ENCODE measurements at places on chromosomes 11 and 22. TPM values are rescaled to one million over a fixed set of nuclear protein-coding genes. Genes with fewer than 3 reads are reported as not detected.
A peak's percentile ranks its signal among the peaks of the same experiment; 100 is the strongest.

The OR51I1 gene
- 23.1 TPM for total RNA-seq

- no peak for DNase-seq
These were observed 25.3 kb upstream of the DDX17 start for GRCh38 chr22:38531251-38531938.

DNA sequence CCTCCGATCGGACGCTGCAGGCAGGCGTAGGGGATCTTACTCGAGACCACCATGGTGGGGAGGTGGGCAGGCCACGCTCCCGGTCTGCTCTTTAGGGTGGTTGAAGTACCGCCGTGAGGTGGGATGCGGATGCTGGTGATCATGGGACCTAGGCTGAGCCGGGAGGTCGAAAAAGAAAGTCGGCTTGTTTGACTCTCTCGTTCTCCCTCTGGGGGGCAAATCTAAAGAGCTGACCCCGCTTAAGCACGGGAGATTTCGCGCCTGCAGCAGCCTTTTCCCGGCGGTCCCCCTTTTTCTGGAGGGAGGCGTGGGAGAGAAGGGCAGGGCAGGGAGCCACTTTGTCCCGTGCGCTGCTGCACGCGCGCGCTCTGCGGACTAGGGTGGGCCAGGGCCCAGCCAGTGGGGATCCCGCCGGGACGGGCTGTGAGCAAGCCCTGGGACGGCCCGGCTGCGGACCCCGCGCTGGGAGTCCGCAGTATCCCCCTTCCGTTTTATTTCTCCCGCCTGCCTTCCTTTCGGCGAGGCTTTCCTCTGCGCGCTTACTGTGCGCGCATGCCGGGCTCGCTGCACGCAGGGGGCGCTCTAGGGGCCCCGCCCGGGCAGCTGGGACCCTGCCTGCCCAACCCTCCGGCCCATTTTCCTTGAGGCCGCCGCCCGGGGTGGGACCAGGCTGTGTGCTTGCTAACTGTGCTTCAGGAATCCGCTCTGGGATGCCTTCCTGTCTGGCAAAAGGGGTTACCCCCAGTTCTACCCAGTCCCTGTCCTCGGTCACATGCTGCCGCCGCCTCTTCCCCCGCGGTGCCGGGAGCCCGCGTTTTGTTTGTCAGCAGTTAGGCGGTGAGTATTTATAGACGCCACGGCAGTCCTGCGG is 81.0 kb downstream of the PRR5L start:
- no peak for DNase-seq

GRCh38 chr11:96715208-96715607 is 325.4 kb downstream of the JRKL start:
- no peak for DNase-seq

GRCh38 chr22:43228863-43229262 is 41.9 kb upstream of the TTLL12 start:
- no peak for DNase-seq

The IGLL1 gene
- not detected for total RNA-seq

The NFRKB gene
- total RNA-seq: 27.4 TPM

GRCh38 chr11:130689222-130689908 is 226.9 kb downstream of the SNX19 start:
- no peak for DNase-seq

GRCh38 chr11:117861151-117862018 is 15.1 kb downstream of the FXYD6 start:
- no peak for DNase-seq

- DNase-seq: peak; percentile 48
These were observed 2.3 kb downstream of the KRTAP5-11 start for GRCh38 chr11:71580057-71581003.

GRCh38 chr11:105046898-105047579 is 1.9 kb upstream of the CARD16 start:
- DNase-seq: no peak

The DLG2 gene
- 2.4 TPM for total RNA-seq

The POLR3H gene
- total RNA-seq: 62.1 TPM

DNA sequence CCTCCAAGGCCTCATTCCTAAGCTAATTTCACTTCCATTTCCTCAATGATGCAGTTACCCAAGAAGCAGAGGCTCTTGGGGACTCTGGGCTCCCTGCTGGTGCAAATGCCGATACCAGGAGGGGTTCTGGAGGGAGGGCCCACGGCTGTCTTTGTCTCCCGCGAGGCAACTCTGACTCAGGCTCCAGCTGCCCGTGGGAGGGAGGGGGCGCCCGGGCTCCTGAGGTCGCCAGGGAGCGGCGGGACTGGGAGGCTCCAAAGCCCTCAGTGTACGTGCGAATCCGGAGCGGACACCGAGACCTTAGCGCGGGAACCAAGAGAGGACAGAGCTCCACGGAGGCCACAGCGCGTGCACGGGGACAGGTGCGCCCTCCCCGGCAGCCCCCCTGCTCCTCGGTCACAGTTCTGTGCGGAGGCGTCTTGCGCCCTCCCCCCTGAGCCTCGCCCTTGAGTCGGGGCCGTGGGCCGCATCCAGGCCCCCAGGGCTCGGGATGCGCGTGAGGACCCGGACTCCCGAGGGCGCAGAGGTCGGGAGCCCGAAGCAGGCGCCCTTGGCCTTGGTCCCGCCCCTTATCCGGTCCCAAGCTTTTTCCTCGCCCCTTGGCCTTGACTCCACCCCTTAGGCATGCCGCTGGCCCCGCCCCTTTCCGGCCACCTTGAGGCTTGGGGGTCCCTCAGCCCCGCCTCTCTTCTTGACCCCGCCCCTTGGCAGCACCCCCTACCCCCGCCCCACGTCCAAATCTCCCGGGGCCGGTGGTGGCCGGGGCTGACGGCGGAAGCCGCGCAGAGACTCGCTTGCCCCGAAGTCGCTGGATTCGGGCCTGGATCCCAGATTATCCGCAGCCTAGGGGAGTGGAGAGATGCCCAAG is 4.7 kb upstream of the SHISA8 start:
- no peak for DNase-seq

GRCh38 chr11:270451-271318 is 7.5 kb upstream of the NLRP6 start:
- no peak for DNase-seq

DNA sequence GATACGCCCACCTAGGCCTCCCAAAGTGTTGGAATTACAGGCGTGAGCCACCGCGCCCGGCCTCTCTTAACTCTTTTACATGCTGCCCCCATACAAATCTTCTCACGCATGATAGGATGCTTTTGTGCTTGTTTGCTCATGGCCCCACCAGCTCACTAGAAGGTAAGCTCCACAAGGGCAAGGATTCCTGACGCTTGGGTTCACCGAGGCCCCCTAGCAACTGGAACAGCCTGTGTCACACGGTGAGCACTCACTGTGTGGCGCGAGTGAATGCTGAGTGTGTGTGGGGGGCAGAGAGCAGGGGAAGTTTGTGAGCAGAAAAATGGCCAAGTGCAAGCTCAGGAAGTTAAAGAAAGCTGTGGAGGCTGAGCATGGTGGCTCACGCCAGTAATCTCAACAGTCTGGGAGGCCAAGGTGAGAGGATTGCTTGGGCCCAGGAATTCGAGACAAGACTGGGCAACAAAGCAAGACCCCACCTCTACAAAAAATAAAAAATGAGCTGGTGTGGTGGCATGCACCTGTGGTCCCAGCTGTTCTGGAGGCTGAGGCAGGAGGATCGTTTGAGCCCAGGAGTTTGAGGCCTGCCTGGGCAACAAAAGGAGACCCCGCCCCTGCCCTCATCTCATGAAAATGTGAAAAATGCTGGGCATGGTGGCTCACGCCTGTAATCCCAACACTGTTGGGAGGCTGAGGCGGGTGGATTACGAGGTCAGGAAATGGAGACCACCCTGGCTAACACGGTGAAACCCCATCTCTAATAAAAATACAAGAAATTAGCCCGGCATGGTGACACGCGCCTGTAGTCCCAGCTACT is 2.3 kb downstream of the BAD start:
- no peak for DNase-seq

GRCh38 chr11:59117774-59118173 is 10.7 kb downstream of the FAM111B start:
- DNase-seq: no peak

DNA sequence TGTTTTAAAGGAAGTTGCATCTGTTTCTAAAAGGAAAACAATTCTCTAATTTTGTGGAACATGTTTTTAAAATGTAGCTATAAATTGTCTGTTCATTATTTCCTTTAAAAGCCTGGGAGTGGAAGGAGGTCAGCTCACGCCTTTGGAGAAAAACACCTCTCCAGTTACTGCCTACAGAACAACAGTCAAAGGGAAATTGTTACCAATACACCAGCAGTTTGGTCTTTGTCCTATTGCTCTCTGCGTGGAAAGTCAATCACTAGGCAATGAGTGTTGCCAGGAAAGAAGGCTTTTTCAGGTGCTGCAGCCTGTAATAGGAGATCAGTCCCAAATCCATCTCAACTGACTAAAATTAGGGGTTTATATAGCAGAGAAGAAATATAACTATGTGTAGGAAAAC is 22.2 kb downstream of the SVIP start:
- DNase-seq: no peak

The DBX1 gene
- not detected for total RNA-seq

GRCh38 chr11:121473064-121473777 is 20.5 kb upstream of the SORL1-AS1 start:
- DNase-seq: no peak

The SLC16A8 gene
- not detected for total RNA-seq

The SLN gene
- total RNA-seq: not detected

GRCh38 chr11:67490727-67491065 is 7.9 kb downstream of the AIP start:
- no peak for DNase-seq

DNA sequence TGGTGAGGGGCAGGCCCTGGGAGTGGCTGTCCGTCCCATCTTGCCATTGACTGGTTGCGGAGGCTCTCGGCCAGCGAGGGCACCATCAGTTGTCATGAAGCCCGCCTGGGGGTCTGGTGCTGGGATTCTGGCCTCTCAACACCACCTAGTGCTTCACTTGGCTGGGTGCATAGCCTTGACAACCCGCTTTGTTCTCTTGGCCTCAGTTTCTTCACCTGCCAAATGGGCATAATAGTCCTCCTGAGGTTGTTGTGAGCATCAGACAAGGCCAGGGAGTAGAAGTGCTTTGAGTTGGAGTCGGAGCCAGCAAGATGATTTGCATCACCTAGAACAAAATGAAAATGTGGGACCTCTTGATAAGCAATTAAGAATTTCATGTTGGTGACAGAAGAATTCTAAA is 1.5 kb upstream of the CACNA1I start:
- no peak for DNase-seq

DNA sequence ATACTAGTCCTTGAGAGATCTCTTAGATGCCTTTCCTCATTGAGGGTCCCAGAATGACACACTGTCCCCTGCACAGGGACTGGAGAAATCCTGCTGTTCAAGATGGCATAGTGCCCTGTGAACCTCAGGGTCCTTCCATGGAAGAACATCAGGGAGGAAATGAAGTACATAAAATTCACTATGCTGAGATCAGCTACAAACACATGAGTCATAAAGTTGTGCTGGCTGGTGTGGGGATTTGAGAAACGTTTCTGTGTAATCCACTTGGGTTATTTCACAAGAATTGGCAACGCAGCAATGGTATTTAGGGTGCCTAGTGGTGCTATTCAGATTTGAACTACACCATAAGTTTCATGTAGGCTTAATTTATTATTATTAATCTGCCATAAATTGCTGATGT is 174.4 kb downstream of the MAML2 start:
- DNase-seq: no peak

DNA sequence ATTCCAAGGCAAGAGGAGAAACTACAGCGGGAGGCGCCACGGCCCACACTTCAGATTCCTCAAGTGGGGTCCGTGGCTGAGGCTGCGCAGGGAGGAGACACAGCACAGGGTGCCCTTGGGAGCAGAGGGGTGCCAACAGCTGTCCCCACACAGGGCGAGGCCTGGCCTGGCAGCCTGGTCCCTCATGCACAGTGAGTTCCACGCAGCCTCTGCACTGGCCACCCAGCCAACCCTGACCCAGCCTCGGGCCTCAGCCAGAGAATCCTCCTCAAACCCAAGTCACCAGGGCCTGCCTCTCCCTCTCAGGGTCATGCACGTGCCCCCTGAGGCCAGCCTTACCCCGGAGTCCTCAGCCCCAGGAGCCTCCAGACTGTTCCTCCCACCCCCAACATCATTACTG is 22.4 kb upstream of the MOB2 start:
- no peak for DNase-seq

The CECR2 gene
- 6.0 TPM for total RNA-seq

GRCh38 chr11:17257196-17257595 is 19.3 kb upstream of the NUCB2 start:
- no peak for DNase-seq

DNA sequence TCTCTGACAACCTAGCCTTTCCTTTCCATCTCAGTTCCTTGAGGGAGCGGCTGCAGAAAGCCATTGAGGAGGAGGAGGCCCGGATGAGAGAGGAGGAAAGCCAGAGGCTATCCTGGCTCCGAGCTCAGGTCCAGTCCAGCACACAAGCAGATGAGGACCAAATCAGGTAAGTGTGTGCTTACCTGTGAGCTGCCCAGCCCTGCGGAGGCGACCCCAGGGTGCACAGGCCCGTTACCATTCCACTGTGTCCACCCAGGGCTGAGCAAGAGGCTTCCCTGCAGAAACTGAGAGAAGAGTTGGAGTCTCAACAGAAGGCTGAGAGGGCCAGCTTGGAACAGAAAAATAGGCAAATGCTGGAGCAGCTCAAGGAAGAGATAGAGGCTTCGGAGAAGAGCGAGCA is 63.1 kb downstream of the CEP164 start:
- DNase-seq: no peak

The TRIM51G gene
- total RNA-seq: not detected

Measured in HCT116 (cell line).